ENCODE measurements at places on chromosomes 4 and X.

DNA sequence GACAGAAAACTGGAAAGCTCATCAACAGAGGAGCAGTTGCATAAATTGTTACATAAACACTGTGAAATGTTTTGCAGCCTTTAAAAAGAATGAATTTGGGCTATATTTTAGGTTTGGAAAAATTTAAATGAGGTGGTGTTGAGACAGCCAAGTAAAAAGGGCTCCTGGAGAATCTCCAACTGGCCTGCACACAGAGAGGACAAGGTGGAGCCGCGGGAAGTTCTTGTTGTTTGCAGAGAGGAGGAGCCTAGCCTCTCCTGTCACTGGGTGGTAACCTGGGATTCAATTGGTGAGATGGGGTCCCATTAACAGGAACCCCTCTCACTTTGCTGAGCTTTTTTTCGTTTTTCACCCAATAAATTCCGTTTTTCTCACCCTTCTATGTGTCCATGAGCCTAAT lies 13.4 kb downstream of the GIMD1 start:
- no peak for DNase-seq

DNA sequence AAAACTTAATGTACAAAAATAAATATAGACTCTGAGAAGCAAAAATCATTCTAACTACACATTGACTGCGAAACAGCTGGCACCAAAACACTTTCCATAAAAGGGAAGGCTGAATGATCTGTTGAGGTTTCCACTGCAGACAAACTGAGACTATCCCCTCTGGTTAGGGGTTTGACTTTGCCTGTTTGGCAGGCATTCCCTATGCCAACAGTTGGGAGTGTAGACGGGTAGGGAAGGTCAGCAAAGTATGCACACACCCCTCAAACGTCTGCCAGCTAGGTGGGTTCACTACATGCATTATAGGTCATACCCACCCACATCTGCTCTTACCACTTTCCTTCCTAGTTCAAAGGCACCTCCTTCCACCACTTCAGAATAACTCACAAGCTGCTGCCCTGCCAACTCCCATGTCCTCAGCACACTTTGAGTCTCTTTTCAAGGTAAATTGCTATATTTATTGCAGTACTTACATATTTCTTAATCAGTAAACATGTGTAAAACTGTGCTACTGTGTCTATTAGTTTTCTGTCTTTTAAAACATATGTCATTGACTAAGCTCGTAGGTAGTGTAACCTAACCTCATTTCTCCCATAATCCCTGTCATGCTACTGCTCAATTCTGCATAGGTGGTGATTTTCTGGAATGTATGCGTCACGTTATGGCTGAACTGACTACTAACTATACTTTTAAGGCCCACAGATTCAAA lies 12.4 kb downstream of the CTSO start:
- DNase-seq: no peak

- DNase-seq: no peak
These were observed 135.7 kb upstream of the SCML1 start for GRCh38 chrX:17601441-17602200.

- no peak for DNase-seq
These were observed 184.4 kb upstream of the CASK start for GRCh38 chrX:42107495-42108488.

DNA sequence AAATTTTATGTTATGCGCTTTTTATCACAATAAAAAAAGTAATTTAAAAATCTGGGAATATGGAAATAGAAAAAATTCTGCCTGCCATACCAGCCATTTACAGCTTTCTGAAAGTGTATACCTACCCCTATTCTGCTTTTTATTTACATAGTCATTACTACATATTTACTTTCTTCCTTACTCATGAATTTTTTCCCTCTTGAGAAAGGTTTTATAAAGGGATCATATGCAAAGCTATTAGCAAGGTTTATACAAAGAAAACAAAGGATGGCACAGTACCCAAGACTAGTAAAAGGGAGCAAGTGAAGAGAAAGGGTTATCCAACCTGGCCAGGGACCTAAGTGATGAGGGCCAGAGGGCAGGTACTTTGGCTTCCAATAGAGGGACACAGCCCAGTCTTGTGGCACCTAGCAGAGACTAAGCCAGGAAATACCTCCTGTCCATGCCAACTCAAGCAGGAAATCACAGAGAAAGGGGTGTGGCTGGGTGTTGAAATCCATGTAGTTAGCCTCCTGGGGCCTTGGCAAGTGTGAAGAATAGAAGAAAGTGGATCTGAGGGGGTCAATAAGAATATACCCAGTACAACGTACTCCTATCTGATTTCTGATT lies 207.3 kb upstream of the VEGFC start:
- no peak for DNase-seq

DNA sequence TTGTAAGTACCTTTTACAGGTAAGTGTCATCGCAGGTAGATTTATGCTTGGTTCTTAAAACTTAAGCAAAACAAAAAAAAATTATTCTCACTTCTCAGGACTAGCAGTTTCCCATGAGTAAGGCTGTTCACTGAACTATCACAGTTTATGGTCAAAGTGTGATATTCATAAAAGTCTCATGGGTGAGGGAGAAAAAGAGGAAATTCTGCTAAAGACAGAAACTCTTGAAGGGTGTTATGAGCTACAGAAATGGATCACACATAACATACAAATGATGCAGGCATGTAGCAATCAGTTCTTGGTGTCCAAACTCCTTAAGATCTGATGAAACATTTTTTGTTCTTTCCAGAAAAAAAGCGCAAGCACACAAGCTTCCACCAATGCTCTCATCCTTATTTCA lies 8.5 kb downstream of the RAB9A start:
- no peak for DNase-seq

- no peak for DNase-seq
These were observed 163.3 kb upstream of the LEF1 start for GRCh38 chr4:108331905-108332632.

DNA sequence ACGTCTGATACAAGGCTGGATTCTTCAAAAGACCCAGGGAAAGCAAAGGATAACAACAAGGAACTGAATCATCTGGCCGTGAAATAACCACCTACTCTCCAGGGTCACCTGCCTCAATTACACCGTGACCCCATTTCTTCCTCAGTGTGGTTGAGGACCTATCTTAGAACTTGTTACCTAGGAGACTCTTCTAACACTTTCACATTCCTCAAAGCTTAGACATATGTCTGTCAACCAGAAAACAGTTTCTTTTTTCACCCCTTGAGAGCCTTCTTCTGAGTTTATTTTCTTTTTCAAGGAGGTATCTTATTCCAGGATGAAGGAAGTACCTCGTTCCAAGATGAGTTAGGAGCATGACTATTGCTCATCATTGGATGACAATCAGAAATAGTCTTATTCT lies 337.8 kb downstream of the ARHGAP24 start:
- DNase-seq: no peak

DNA sequence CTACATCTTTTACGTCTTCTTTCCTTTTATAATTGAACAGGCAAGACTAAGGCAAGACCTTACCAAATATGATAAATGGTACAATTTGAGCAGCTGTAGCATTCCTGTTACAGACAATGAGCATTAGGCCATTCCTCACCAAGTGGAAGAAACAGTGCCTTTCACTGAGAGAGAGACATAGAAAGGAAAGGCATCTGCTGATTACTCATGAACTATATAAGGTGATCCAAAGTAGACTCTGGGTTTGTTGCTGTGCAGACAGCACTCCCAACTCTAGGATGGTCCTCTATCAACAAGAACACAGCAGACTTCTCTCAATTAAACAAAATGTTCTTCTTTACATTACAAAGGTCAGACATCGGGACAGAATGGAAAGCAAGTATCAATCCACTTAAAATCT lies 91.9 kb downstream of the FAM13A start:
- no peak for DNase-seq

DNA sequence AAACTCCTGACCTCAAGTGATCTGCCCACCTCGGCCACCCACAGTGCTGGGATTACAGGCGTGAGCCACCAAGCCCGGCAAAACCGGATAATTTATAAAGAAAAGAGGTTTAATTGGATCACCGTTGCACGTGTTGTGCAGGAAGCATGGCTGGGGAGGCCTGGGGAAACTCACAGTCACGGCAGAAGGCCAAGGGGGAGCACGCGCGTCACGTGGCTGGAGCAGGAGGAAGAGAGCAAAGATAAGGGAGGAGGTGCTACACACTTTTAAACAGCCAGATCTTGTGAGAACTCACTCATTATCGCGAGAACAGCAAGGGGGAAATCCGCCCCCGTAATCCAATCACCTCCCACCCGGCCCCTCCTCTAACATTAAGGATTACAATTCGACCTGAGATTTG lies 177.9 kb upstream of the TENM3 start:
- DNase-seq: peak; percentile 34

- no peak for DNase-seq
These were observed 8.5 kb downstream of the COL25A1 start for GRCh38 chr4:109294006-109294405.

- no peak for DNase-seq
These were observed 32.6 kb upstream of the PHF8 start for GRCh38 chrX:54076903-54077302.

- no peak for DNase-seq
These were observed 241.1 kb upstream of the ETNPPL start for GRCh38 chr4:109003964-109004363.

GRCh38 chrX:152639426-152639825 lies 1.7 kb downstream of the GABRQ start:
- no peak for DNase-seq

DNA sequence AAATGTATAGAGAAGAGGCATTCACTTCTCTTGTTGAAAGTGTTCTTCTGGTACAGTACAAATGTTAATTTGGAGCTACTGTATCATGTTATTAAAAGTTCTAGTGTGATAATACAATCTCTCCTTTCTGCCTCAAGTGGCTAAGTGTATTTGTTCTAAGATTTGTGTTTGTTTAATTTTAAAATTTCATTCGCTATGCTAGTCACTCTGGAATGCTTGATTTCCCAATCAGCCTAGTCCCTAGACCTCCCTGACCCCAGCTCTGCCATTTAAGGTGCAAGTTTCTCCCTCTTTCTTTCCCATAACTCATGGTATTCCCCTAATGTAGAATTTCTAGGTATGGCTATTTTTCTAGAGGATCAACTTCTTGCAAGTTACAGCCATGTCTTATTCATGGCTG lies 817.4 kb downstream of the STIM2 start:
- DNase-seq: no peak

- no peak for DNase-seq
These were observed 22.0 kb downstream of the ATP5ME start for GRCh38 chr4:651884-652642.

DNA sequence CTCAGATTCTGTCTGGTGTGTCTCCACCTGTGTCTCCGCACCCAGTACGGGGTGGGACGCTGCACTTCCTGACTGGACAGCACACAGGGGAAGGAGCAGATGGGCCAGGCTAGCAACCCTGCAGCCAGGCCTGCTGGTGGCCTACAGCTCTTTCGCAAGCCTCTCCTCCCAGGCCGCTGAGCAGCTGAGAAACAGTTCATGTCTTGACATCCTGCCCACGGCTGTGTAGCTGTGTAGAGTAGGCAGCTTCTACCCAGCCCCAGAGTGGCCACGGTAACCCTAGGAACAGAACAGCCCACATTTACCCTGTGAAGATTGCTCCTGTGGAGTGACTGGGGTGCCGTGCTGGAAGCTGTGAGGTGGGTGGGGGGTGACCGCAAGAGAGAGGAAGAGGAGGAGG lies 38.9 kb downstream of the CCNQ start:
- no peak for DNase-seq

- DNase-seq: no peak
These were observed 41.4 kb downstream of the ABHD18 start for GRCh38 chr4:128006592-128006991.

DNA sequence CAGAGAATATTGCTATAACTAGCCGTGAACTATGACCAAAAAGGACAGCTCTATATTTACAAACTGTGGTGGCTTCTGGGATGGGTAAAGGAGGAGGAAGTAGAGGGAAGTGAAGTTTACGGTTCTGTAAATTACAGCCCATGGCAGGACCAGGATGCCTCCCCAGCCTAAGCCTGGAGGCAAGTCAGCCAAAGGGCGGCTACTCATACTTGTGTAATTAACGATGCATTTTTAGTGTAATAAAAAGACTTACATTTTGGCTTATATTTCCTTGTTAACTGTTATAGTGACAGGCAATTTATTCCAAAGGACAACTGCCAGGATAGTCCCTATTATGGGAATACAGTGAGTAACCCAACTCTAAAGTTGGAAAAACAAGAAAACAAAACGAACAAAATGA lies 139.9 kb upstream of the OTUD4 start:
- DNase-seq: no peak

DNA sequence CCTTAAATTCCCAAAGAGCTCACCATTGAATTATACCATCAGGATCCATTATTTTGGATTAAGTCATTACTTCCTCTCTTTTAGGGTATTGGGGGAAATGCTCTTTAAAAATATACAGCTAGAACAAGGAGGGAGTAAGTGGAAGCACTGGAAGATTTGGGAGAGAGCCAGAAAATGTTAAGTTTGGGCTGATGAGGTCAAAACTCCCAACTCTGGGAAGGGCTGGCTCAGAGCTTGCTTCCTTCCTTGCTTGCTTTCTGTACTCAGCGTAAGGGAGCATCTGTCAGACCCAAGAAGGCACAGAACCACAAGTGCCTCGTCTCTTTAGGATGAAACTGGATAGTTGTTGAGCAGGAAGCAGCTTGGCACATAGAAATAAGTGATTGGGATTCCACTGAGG lies 138.2 kb downstream of the GUCY2F start:
- no peak for DNase-seq

- no peak for DNase-seq
These were observed 201.3 kb downstream of the PTTG2 start for GRCh38 chr4:38161208-38162113.

- DNase-seq: peak; percentile 37
These were observed 51.1 kb downstream of the SCML1 start for GRCh38 chrX:17788439-17788838.

DNA sequence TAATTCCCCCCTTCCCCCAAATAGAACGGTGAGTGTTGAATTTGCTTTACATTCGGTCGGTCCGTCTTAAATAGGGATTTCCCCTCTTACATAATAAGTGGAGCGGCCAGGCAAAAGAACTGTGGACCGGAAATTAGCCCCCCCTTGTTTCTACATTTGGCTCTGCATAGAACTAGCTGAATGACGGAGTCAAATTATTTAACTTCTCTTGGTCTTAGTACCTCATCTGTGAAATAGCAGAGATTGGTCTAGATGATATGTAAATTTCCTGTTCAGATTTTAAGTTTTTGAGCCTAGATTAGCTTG lies 1.3 kb downstream of the SPATA18 start:
- no peak for DNase-seq

DNA sequence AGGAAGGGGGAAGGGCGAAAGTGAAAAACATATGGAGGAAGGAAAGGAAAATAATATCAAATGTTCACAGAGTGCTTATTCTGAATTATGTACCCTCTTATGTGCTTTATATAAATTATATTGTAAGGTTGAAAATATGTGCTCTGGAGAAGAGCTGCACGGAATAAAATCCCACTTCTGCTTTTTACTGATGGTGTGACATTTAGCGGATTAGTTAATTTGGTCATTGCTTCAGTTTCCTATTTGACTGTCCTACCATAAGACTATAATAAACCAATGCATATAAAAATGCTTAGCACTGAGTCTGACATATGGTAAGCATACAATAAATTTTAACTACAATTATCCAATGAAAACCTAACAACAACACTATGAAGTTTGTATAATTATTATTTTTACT lies 86.2 kb downstream of the NPFFR2 start:
- DNase-seq: no peak

Data from BE2C (cell line).